Esophagus mucosa (tissue), 1 donor: ENCODE measurements at places on chromosomes 4 and X.

DNA sequence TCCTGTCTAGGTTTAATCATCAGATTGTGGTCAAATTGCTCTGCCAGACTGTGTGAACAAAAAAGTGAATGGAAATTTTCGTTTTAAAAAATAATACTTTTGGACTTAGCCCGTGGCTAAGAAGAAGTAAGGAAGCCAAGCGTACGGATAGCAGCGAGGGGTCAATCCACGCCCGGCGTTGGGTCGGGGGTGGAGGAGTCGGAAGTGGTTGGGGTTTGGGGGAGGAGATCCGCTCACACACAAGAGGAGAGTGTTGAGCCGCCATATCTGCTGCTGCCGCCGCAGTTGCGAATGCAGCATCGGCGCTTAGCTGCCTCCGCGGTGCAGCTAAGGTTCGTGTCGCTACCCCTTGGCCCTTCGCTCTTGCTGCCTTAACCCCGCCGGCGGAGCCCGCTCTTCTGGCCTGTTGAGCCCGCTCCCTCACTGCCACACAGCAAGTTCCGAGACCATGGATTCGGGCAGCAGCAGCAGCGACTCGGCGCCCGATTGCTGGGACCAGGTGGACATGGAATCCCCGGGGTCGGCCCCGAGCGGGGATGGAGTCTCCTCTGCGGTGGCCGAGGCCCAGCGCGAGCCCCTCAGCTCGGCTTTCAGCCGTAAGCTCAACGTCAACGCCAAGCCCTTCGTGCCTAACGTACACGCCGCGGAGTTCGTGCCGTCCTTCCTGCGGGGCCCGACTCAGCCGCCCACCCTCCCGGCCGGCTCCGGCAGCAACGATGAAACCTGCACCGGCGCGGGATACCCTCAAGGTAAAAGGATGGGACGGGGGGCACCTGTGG is at the start of gene GSPT2:
GSPT2 (plus strand) TSS at position 264 of the 779 bp plus-strand sequence; CDS start at position 449, 185 bp downstream.
- peak; percentile 71 for ATAC-seq

DNA sequence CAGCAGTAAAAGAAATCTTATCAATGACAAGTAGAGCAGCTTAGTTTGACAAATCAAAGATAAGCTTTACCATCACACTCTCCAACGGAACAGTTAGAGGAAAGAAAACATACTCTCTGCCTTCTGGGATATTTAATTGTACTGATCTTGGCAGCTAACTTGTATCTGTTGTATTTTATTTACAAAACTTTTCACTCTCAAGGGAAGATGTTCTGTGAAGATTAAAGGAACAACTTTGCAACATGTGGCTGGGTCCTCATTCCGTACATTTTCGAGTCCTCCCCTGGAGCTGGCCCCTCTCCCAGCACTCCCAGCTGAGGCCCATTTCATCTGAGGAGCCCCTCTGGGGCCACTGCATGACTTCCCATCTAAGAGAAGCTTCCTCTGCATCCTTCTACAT is 74.4 kb downstream of the RPS3A start:
- ATAC-seq, result no peak

GRCh38 chr4:94454405-94454804 is 2.7 kb downstream of the PDLIM5 start:
- ATAC-seq, result peak; percentile 32

DNA sequence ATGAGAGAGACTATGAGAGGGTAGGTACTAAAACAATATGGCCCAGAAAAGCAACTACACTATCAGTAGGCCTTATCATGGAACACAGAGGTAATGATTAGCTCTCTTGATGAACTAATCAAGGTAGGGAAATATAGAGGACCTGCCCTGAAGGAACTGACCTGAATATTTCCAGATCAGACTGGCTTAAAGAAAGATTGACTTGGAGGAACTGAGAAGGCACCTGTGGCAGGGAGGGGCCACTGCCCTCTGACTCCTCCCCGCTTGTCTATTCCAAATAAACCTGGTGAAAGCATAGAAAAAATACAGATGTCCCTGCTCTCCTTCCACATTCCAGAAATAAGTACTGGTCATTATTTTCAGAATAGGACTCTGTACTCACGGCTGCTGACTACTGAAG is 5.5 kb downstream of the RPS6KA6 start:
- ATAC-seq, result no peak

DNA sequence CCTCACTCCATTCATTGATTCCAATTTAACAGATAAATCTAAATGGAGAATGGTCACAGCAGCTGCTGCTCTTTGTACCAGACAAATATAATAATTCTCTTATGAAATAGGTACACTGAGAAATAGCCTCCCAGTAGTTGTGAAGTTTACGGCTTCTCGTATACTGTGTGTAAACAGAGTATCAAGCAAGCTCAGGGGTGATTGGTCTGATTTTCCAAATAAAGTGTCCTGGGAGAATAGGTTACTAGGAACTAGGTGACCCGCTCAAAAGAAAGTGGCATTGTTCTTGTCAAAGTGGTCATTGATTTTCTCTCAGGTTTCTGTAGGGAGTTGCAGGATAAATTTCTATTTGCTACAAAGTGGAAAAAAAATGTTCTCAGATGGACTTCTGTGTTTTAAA is 838.2 kb downstream of the RAPGEF2 start:
- no peak for ATAC-seq

DNA sequence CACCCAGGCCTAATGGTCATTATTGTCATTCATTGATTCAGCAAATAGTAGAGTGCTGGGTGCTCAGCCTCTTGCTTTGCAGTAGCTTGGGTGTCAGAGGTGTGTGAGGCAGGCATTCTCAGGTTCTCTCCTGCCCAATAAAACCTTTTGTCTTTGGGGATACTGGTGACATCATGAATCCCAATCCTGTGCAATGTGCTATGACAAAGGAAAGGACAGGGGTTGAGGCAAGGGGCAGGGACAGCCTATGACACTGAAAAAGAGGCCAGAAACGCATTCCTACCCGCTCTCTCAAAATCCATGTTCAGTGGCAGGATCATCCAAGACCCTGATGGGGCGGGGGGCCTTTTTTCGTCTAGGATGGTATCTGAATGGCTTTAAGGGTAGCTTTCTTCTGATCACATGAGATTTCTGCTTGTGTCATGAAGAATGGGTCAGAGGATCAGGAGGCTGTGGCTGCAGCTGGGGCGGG is 1.5 kb upstream of the FAM193A start:
- ATAC-seq, result no peak

DNA sequence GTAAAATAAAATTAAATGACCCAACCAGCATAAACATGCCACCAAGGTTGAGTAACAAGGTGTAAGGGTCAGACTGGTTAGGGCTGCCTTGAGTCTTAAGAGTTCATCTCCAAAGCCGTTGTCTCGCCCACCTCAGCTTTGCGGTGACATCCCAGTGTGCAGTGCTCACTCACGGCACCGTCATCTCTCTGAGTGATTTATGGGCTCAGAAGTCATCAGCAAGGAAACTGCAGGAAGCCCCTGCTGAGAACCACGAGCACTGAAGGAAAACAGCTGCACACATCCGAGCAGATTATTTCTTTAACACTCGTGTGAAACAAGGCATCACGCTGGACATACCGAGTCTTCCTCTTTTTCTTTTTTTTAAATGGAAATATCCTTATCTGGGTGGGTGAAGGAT is 411.1 kb downstream of the TRIML1 start:
- no peak for ATAC-seq

GRCh38 chrX:21383546-21383945 is 9.3 kb downstream of the CNKSR2 start:
- no peak for ATAC-seq

DNA sequence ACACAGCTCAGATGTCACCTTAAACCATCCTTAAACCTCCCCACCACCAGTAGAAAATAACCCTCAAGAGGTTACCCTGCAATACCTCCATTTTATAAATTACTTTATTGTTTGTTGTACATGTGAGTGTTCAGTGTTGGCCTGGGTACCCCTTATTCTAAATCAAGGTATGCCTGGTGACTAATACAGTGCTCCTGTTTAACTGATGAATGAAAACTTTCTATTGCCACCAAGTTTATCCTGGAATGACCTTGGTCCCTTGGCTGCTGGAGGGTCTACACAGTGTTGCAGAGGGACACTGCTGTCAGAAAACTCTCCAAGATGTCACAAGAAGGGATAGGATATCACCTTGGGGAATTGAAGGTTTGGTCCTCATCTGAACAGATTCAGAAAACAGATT is 7.3 kb upstream of the TXLNG start:
- no peak for ATAC-seq

DNA sequence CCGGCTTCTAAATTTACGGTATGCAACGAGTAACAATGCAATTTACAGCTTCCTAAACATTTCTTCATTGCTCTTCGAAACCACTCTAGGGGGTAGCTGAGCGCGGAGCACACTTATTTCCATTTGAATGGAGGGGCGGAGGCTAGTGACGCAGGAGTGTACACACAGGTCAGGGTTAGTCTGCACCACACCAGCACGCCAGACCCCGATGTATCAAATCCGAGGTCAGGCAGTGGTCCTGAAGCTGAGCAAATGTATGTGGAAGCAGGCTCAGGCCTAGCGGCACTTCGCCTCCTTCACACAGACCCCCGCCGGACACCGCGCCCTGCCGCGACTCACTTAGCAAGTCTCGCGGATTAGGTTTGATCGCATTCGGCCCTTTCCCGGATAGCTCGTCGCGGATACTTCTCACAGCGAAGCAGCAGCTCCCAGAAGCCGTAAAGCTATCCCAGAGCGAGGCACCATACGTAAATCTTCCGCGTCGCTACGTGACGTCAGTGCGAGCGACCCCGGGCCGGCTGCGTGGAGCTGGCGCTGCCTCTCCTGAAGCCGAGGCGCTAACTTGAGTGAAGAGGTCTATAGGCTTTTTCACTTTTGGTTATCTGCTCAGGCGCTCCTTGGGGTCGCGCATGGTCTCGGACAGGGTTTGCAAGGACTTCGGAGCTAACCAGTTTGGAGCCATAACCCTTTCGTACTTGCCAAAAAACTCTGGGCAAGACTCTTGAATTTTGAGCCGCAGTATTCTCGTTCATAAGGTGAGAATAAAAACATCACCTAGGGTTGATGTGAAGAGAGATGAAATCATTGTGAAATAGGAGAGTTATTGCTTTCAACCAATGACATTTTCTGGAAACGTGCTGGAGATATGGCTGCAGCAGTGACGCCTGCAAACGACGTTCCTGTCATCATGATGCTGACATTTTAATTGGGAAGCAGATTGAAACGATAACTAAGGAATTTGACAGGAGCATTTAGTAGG is at the start of gene AASDH:
AASDH (minus strand) TSS at position 469 of the 979 bp plus-strand sequence. CDS start 3,192 bp downstream, outside the sequence.
- ATAC-seq, result peak; percentile 98

DNA sequence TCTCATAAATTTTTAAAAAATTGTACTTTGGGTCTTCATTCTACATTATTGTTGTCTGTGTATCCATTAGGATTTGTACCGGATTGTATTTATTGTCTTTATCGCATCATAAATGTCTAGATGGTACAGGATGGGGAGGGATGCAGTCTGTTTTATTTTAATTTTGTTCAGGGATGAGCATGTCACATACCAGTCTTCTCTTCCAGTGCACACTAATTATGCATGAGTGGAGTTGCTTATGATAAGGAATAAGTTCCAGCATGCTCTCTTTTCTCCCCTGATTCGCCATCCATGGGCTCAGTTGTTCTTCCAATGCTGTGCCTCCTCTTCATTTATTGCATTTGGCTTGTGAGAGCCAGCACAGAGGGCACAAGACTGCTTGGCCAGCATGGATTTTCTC is 54.3 kb downstream of the PPEF1 start:
- ATAC-seq, result no peak

- ATAC-seq, result no peak
Observed at GRCh38 chr4:180099957-180100356, 2143.2 kb upstream of the TENM3 start.

GRCh38 chrX:56310581-56310980 is 78.4 kb downstream of the KLF8 start:
- no peak for ATAC-seq

- ATAC-seq, result peak; percentile 78
Observed at GRCh38 chr4:122842984-122843531, 16.4 kb downstream of the FGF2 start.

GRCh38 chr4:87919941-87920340 is 55.6 kb upstream of the SPP1 start:
- no peak for ATAC-seq

DNA sequence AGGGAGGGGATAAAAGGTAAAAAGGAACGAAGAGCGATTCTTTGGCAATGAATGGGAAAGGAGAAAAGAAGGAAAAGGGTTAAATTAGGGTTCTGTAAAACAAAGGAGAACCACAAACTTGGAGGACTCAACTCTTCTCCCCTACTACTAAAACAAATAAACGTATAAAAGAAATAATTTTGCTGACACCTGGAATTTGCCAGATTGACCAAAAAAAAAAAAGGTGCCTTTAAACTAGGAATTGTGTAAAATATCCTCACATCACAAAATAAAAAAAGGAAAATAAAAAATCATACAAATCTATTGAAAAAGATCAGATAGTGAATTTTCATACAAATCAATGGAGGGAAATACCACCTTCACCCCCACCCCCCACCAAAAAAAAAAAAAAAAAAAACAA is 129.3 kb downstream of the BMPR1B start:
- no peak for ATAC-seq

GRCh38 chrX:39513836-39514235 is 583.9 kb downstream of the BCOR start:
- ATAC-seq, result no peak

- no peak for ATAC-seq
Observed at GRCh38 chr4:60923075-60923474, 277.1 kb upstream of the ADGRL3 start.

GRCh38 chrX:94600077-94600476 is 926.1 kb downstream of the FAM133A start:
- ATAC-seq, result no peak

DNA sequence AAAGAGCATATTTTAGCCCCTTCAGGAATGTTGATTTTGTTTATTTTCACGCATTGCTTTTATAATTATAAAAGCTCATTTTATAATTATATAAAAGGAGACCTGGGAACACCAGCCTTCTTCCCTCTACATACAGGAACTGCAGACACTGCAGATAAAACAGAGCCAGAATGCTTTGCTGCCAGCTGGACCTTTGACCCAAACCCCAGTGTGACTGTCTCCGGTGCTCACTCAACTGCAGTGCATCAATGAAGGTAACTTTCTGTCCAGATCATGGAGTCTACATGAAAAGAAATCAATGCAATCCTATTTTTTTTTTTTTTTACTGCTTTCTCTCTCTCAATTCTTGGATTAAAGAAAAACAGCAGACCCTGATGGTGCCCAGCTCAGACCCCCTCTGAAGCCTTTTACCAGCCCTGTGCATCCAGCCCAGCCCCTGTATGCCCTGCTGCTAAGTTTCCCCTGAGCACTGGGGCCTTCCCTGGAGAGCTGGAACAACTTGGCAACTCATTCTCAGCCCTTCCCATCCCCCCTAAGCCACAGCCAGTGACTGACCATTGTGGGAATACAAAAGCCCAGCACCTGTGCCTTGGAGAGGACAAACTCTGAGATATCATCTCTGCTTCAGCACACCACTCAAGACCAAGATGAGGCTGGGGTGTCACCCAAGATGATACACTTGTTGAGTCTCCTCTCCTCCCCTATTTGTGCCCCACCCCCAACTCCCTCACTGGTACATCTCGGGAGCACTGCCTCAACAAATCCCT is 182.1 kb downstream of the EVC2 start:
- no peak for ATAC-seq

- no peak for ATAC-seq
Observed at GRCh38 chrX:121169099-121170035, 122.0 kb downstream of the GLUD2 start.

GRCh38 chrX:155757046-155757759 is 123.9 kb upstream of the VAMP7 start:
- no peak for ATAC-seq
